Stimulated activated CD8-positive, alpha-beta memory T cell treated with anti-CD3 and anti-CD28 coated beads, Interleukin-4, amount 100 ng/mL, for 1 hour (primary cell): ENCODE measurements at places on chromosomes 1 and 21.

DNA sequence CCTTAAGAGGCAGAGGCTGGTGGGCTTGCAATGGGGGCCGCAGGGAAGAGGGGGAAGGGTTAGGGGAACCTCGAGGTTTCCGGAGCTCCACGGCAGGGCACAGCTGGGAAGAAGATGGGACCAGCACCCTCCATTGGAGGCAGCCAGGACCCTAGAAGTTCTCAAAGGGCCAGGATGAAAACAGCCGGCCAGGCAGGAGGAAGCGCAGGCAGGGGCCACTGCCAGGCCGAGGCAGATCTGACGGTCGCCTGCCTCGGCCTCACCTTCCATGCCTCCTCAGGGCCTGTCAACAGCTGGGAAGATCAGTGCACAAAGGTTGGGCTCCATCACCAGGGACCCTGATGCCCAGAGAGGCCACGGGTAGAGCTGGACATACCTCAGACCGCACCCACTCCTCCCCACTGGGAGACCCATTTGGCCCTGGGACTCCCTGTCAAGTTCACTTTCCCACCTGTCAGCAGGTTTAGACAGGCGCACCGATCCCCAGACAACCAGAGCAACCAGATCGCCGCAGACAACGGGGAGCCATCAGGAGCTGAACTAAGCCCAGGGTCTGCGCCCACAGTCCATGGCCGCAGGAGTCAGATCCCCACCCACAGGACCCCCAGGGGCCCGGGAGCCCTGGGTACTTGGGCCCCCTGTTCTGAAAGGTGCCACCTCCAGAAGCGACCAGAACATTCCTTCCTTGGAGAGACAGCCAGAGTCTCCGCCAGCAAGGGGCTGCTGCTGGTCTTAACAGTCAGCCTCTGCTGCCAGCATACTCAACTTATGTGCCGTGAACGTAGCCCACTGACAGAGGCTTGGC is 2.2 kb downstream of the SLC19A1 start:
- no peak for DNase-seq

GRCh38 chr1:18951818-18952391 is 4.6 kb downstream of the IFFO2 start:
- peak; percentile 62 for DNase-seq

DNA sequence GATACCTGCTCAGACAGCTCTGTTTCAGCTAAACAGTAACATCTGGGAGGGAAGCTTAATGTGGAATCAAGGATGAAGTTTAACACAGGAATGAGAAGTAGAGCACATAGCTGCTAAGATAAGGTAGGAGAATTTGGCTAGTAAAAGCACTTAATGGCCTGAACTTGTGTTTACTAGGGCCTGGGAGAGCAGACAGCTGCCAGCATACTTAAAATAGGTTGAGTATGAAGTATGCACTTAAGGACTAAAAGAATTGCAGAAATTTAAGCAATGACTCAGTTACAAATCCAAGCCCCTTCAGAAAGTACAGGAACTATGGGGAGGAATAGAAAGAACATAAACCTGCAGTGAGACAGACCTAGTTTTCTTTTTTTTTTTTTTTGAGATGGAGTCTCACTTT is 53.0 kb downstream of the BACH1 start:
- DNase-seq: no peak

DNA sequence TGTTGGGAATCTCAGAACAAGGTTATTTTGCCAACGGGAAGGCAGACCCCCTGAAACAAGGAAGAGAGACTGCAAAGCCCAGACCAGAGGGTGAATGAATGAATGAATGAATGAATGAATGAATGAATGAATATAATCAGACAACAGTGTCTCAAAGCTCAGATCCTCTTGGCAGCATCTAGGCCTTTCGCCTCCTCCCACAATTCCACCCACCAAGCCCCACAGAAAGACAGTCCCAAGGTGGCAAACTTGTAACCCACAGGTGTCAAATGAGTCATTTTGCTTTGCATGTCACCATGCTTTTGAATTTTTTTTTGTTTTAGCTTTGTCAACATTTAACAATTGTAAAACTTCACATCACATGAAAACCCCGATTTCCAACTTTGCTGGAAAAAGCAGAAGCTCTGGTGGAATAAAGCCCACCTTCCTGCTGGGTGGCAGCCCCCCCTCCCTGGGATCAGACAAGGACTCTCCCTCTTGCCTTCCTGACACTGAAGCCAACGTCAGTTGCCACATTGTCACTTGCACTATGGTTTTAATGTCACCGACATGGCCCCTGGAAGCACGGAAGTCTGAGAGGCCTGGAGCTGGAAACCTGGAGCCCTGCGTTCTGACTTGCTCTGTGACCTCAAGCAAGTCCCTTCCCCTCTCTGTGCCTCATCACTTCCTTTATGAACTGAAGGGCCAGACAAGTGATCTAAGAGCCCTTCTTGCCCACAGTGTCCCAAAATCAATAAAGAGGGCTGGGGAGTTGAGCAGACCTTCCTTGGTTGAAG is 134.6 kb upstream of the RUNX3 start:
- peak; percentile 26 for DNase-seq

- no peak for DNase-seq
These were observed at the start of gene S100B for GRCh38 chr21:46604975-46605766. TSS of gene S100B (minus strand) at chr21:46605082. CDS start at chr21:46602415, 2,667 bp downstream.

- no peak for DNase-seq
These were observed 141.3 kb upstream of the NCAM2 start for GRCh38 chr21:20856926-20857325.

- DNase-seq: no peak
These were observed 839.4 kb upstream of the ADGRL4 start for GRCh38 chr1:79845936-79846335.

DNA sequence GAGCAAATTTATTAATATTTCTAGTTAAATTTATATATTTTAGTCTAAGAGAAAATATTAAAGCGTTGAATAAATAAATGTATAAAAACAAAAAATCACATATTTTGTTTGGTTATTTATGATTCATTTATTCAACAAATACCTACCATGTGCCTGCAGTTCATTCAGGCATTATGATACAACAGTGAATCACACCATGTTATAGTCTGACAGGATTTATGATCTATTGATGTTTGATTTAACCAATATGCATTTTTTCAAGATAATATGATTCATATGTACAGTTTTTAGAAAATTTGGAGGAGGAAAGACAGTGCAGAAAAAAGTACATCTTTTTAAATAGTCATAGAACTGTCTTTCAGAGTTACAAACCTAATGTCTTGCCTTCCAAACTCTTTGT is 7.4 kb upstream of the TRIM58 start:
- DNase-seq: no peak

- no peak for DNase-seq
These were observed 101.5 kb upstream of the IFFO2 start for GRCh38 chr1:19057784-19058475.

DNA sequence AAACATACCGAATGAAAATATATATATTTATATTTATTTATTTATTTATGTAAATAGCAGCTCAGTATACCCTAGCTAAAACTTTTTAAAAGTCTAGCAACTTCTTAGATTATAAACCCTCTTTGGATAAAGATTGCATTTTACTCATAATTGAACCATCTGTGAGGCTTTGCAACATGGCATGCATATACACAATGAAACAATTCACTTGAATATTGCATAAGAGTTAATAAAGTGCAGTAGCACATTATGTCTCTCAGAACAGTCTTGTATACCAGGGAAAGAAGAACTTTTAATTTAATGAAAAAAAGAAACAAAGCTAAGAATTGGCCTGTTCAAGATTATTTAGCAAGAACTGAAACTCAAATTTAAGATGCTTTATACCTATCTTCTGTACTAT is 1363.9 kb upstream of the ADGRL2 start:
- no peak for DNase-seq

DNA sequence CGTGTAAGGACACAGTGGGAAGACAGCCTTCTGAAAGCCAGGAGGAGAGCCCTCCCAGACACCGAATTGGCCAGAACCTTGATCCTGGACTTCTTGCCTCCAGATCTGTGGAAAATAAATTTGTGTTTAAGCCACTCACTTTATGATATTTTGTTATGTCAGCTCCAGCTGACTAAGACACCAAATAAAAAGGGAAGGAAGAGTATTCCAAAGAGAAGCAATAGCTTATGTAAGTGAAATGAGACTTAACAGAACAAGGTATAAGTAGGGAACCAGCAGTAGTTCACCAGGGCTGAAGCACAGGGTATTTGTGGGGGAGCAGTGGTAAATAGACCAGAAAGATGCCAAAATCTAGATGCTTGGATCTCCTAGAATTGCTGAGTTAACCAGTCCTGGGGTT is 94.2 kb upstream of the WLS start:
- DNase-seq: no peak

DNA sequence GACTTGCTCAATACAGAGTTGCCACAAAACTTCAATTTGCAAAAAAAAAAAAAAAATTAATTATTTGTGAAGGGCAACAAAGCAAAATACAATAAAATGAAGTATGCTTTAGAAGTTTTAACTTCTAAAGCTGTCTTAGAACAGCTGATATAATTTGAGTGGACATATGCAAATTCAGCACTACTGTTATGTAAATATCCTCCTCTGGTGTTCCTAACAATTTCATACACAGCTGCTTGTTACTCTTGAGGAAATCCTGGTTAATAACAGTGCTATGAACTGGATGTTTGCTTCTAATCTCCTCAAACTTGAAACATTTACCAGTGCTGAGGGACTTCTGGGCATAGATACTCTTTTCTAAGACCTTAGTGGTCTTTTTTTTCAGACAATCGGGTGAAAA is 69.6 kb upstream of the COL24A1 start:
- no peak for DNase-seq

- DNase-seq: no peak
These were observed 18.7 kb upstream of the PTGFR start for GRCh38 chr1:78471890-78472620.

GRCh38 chr1:67662884-67663283 is 22.1 kb upstream of the GADD45A start:
- no peak for DNase-seq

DNA sequence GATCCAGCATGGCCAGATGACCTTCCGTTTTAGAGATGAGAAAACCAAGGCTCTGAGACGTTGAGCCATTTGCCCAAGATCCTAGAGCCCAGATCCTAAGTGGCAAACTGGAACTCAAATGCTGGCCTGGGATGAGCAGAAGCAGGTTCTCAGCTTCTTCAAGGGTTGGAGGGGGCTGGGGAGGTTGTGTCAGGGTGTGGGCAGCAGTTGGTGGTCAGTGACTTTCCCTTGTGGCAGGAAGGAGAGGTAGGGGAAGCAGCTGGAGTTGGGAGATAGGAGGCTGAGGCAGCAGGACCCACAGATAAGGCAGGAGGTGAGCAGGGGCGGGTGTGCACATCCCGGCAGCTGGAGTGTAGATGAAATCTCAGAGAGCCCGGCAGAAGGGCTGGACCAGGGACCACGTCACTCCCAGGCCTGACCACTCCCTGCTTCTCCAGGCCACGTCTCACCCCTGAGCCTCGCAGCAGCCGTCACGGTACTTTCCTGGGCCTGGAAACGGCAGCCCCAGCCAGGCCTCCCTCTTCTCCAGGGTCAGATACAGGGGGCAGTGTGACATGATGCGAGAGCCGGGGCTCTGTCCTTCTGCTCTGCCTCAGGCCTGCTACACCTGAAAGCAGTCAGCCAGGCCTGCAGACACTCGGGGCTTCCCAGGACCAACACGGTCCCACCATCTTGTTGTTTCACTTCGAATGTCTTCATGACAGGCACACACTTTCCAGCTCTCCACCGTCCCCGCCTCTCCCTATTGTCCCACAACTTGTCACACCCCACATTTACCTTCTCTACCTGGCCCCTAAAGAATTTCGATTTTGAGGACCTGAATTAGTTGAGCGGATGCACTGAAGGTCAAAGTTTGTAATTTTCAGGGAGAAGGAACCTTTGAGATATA is 11.5 kb upstream of the LAPTM5 start:
- DNase-seq: no peak

GRCh38 chr1:39666772-39667171 is 5.1 kb downstream of the NT5C1A start:
- no peak for DNase-seq

- no peak for DNase-seq
These were observed 71.0 kb upstream of the CACHD1 start for GRCh38 chr1:64398936-64399335.

DNA sequence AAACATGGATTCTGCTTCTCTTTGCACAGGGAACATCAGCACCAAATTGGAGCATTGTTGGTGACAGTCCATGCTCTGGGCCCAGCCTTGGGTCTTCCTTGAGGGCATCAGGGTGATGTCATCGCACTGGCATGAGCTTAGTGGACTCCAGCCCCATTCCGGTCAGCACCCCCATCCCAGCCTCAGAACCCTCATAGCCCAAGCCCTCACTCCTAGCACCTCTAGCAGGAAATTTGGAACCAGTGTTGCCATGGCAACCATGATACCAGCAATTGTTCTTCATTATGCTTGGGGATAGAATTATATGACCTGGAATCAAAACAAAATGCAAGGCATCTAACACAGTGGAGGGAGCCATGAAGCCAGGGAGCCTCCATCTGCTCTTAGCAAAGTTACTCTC is 83.1 kb downstream of the VWA5B1 start:
- DNase-seq: no peak

- no peak for DNase-seq
These were observed 21.5 kb downstream of the CLSPN start for GRCh38 chr1:35748326-35748725.

- no peak for DNase-seq
These were observed 61.0 kb downstream of the IER5 start for GRCh38 chr1:181149326-181150125.

DNA sequence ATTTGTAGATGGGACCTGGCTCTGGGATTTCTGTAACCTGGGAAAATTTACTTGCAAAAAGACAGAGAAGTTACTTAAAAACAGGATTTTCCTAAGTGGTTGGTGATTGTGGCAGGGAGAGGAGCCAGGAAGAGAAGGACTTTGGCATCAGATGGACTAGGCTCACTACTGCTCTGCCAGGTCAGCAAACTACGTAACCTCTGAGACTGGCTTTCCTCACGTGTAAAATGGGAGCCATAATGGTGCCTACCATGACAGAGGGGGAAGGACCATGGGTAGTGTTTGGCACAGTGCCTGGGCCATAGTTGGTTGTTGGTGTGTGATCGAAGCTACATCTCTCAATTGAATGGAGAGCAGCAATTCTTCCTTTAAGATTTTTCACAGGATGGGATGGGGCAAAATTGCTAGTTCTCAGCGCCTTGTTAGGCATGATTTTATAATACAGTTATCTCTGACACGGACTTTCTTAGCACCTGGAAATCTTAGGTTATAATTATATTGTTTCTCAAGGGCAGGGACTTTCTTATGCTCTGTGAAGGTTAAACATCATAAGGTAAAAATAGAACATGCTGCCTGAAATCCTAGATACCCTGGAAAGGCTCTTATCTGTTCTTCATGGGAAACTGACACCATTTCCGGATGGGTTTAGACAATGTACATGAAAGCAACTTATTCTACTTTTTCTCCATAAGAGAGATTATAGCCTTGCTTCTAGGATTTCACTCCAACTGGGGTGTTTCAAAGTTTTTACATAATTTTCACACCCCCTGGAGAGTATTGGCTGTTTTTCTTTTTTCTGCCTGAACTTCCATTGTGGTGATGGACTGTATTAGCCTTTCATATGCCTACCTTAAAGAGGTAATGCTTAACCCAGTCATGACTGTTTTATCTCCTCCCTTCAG is 10.9 kb downstream of the ROR1 start:
- DNase-seq: no peak

DNA sequence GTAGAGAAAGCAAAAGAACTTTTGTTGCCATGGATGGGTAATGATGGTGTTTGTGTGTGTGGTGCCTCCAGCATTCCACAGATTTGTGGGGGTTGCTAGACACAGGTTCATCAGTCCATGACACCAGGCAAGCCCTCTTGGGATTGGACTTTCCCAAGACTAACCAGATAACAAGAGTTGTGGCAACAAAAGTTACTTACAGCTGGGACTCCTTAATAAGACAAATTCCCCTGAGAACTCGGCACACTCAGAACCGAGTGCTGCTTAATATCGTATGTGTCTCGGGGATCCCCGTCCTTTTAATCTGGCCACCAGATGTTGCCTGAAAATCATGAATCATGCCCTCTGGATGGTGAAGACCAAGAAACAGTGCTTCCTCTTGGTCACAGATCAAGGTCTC is 193.3 kb downstream of the AJAP1 start:
- no peak for DNase-seq
